ENCODE measurements at places on chromosomes 4 and X.
A peak's percentile ranks its signal among the peaks of the same experiment; 100 is the strongest.

- DNase-seq, result peak; percentile 10
Measured at GRCh38 chr4:69470561-69470960, 25.1 kb downstream of the UGT2B4 start.

DNA sequence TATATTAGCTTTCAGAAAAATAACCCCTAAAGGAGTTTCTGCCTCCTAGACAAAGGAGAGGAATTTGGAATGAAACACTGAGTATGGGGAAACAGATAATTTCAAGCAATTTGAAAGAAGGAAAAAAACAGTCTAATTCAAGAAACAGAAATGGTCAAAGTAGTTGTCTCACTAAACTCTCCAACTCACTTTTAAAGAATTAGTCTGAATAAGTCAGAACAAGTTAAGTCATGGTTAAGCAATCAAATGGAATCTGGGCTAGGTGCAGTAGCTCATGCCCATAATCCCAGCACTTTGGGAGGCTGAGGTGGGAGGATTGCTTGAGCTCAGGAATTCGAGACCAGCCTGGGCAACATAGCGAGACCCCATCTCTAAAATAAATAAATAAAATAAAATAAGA is 95.7 kb upstream of the GRIA3 start:
- no peak for DNase-seq

DNA sequence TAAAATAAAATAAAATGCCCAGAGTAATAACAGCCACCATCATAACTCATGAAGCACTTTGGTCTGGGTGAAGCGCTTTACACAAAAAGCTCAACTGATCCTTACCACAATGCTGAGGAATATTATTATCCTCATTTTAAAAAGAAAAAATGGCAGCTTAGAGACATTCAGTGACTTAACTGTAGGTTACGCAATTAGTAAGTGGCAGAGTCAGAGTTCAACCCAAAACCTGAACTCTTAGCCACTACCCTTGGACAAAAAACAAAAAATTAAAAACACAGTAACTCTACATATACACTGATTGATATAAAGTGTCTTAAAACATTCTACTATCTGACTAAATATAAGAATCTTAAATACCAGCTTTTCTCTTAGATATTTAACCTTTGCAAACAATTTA is 34.9 kb downstream of the MAOB start:
- no peak for DNase-seq

DNA sequence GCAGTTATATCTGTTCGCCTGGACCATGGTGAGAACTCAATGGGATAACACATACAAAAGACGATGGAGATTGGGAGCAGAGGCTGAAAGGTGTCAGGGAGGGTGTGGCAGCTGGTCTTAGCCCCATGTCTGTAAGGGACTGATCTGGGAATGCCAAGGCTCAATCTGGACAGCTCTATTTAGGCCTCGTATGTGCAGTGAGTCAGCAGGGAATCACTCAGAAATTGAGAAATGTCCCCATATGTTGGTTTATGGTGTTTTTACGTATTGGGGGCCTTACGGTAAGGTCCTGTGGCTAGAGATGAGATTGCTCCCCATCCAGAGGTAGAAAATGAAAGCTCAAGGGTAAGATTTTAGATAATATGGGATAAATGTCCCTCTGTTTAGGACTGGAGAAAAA is 71.4 kb upstream of the TTC29 start:
- DNase-seq, result peak; percentile 33

GRCh38 chrX:28835991-28836390 is 248.7 kb downstream of the IL1RAPL1 start:
- DNase-seq, result no peak

GRCh38 chrX:14963447-14964236 is 90.4 kb downstream of the MOSPD2 start:
- peak; percentile 32 for DNase-seq

DNA sequence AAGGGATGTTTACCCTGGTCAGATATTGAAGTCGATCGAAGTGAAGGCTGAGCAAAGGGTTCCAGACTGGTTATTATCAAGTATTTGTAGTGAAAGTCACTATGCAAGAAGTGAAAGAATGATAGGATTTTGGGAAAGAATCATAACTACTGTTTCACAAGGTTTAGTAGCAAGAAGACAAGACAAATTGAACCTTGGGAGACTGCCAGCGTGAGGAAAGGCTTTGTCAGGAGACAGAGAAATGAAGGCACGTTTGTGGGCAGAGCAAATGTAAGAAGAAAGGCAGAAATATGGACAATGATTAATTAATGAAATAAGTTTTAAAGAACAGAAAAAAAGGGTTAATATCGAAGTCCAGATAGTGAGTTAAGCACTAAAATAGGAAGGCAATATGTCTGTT is 456.8 kb downstream of the TRIML1 start:
- DNase-seq, result peak; percentile 19

GRCh38 chr4:139020384-139020783 is 4.8 kb downstream of the NOCT start:
- DNase-seq, result no peak

All from amniotic epithelial cell (primary cell).